ENCODE measurements at places on chromosomes 12 and 14.
A peak's percentile ranks its signal among the peaks of the same experiment; 100 is the strongest.

GRCh38 chr12:88206601-88207000, 64.5 kb downstream of the TMTC3 start:
- DNase-seq = peak; percentile 9

DNA sequence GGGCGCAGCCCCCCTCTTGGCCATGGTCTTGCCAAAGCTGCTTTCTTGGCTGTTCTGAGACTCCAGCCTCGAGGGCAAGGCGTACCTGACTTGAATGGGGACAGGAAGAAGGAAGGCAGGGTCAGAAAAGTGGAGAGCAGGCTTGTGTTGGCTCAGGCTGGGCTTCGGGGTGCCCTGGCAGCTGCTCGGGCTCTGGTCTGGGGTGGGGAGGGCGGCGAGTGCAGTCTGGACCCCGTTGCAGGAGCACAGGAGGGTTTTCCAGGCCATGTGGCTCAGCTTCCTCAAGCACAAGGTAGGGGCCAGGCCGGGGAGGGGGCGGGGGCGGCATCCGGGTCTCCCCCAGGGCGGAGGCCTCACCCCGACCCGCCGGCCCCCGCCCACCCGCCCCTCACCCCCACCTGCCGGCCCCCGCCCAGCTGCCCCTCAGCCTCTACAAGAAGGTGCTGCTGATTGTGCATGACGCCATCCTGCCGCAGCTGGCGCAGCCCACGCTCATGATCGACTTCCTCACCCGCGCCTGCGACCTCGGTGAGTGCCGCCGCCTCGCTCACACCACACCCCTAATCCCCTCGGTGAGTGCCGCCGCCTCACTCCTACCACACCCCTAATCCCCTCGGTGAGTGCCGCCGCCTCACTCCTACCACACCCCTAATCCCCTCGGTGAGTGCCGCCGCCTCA, 4.2 kb downstream of the NOC4L start:
- DNase-seq = no peak

DNA sequence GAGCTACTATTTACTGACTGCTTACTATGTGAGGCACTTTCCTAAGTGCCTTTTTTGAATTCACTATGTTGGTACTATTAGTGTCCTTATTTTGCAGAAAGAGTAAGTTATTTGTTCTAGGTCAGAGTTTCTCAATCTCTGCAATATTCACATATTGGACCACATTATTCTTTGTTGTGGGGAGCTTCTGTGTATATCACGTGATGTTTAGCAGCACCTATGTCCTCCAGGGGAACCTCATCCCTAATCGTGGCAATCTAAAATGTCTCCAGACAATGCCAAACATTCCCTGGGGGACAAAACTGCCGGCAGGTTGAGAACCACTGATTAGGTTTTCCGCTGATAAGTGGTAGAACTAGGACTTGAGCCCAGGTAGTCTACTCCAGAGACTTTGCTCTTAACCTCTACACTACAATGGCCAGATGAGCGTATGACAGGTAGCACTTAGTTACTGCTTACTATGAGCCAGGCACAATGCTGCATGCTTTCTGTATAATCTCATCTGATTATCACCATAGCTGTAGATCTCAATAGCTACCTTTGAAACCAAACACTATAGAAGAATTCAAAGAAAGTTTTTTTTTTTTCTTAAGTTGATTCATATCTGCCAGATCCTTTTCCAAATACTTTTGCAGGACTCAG, 38.9 kb downstream of the NELL2 start:
- no peak for DNase-seq

DNA sequence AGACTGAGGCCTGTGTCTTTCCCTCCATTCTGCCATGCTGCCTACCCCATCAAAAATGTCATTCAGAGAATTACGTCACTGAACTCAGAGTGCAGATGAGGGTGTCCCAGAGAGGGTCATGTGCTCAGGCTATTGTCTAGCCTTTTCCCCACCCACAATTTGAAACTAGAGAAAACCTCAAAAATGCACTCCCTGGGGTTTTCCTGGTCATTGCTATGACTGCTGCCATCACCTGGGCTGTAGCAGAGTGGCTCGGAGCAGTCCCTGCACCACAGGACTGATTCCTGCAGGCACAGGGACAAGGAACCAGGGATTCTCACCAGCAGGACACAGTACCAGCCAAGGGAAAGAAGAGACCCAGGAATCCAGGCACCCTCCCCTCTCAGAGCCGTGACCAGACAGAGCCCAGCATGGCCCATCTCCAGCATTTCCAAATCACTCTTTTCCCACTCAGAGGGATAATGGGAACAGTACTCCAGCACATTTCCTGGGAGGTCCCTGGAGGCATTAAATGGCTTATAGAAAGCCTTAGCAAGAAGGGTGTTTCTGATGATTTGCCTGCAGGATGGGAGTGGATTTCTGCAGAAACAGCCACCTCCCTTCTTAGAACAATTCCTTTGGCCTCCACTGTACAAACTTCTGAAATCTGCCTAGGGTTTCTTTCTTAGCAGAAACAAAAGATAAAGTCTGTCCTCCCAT, 45.9 kb downstream of the VWF start:
- no peak for DNase-seq

DNA sequence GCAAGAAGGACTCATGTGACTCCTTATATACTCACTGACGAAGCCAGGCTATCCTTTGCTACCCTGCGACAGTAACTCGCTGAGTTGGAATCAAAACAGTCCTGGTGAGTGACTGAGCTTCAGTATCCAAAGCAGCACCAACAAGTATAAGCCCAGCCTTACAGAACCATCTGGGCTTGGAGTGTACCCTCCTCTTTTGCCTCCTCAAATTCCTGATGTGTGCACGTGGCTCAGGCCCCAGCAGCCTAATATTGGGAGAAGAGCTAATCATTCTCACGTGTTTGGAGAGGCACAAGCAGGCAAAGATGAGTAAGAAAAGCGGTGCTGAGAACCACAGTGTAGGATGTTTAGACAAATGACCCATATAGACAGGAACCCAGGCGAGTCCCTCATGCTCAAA, 34.4 kb downstream of the PPTC7 start:
- no peak for DNase-seq

- DNase-seq = no peak
These were observed 6.8 kb upstream of the OTUB2 start for GRCh38 chr14:94019329-94019728.

- no peak for DNase-seq
These were observed 76.5 kb downstream of the FOXN3 start for GRCh38 chr14:89340200-89341181.

DNA sequence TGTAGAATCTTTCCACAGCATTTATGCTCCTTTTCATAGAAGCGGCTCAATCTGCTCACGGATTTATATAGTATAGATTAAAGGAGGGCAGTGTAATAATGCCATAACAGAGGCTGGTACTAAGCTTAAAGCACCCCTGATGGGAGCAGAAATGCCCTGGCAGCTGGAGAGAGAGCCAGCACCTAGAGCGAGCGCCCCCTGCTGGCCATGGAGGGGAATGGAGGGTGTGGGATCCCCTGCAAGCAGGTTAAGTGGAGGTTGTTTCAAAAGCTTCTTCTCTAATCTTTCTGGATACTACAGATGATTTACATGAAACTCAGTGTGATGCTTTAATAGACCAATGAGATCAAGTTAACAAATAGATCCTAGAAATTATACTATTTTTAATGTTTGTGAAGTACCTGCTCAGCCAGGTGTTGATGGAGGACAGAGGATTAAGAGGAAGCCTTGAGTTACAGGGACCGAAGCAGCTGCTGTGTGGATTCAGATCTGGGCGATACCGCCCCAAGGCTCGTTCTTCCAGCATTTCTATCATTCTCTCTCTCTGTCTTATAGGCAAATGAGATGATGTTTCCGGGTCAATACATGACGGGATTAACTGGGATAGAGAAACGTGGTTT, 1519.3 kb upstream of the TMEM132C start:
- DNase-seq = peak; percentile 57

DNA sequence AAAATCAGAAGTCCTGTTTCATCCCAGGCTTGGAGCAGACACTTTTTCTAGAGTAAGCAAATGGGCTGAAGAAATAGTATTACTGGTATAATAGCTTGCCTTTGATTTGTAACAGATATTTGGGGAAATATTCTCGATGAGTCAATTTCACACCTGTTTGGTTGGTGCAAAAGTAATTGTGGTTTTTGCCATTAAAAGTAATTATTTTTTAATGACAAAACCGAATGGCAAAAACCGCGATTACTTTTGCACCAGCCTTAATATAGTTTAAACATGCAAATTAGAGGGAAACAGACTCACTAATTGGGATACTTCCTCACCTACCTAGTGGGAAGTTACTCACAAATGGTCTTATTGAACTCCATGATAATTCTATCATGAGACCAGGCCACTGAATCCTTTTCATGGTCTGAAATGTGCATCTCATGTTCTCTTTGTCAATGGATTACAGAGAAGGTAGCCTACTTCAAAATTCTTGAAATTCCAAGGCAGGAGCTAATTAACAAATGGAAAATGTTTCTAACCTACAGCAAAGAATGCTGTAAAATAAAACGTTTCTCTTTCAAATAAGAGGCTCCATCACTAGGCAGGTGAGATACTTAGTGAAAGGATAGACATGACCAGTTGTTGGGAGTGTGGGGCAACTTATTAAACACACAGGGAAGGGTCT, 391.3 kb downstream of the EMP1 start:
- DNase-seq = no peak

DNA sequence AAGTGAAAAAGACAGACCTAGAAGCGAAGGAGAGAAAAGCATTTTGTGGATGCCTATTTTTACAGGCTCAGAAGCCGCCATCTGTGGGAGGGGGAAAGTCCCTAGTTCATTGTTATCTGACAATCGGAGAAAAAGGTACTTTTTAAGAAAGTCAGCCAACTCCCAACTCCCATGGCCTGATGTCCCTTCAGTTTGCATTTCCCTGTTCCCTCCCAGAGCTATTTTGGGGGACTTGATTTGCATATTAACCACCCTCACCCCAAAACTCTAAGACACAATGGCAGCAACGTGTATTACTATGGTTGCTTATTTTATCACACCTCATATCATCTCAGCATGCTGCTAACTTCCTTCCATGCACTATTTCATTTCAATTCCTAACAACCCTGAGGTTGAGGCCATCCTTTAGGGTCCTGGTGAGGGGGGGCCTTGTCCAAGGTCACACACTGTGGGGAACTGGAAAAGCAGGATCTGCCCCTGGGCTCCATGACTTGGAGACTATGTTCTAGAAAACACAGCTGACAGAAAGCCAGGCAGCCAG, 18.7 kb downstream of the HVCN1 start:
- DNase-seq = no peak

- no peak for DNase-seq
These were observed 3.6 kb upstream of the EML1 start for GRCh38 chr14:99789581-99789980.

DNA sequence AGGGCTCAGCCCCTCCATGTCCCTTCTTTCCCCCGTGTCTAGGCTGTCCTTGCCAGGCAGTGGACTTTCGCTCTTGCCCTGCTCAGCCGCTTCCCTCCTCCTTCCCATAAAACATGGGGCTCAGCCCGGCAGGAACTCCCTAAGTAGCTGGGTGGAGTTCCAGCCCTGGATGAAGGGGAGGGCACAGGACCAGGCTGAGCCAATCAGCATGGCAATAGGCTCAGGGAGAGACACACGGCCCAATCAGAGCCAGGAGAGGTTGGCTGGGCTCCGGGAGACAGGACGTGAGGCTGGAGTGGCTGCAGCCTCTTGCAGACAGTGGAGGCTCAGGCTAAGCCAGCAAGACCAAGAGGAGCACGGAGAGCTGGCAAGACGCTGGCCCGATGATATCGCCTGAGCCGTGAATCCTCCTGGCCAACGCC, 54.3 kb downstream of the GALNT9 start:
- DNase-seq = peak; percentile 42

All from HuH-7 (cell line).